ENCODE measurements at places on chromosomes 2 and 18.

- DNase-seq = no peak
These were observed 122.3 kb downstream of the CHST9 start for GRCh38 chr18:27062802-27063201.

DNA sequence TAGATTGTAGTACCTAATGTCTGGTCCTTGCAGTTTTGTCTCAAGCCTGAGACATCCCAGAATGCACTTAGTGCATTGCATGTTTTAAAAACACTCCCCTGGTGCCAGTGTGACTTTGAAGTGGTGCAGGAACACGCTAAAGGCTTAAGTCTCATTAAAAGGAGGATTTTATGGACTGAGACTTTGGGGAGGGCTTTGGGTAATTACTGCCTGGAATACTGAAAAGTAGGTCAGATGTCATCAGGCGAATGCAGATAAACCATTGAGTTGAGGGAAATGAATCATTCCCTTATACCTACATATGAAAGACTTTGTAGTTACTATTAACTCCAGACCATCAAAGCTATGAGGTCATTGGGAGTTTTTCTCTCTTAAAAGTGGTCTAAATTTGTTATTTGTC is 3.0 kb upstream of the OSBPL1A start:
- DNase-seq = no peak

GRCh38 chr2:30503695-30504052 is 56.6 kb downstream of the LCLAT1 start:
- DNase-seq = no peak

DNA sequence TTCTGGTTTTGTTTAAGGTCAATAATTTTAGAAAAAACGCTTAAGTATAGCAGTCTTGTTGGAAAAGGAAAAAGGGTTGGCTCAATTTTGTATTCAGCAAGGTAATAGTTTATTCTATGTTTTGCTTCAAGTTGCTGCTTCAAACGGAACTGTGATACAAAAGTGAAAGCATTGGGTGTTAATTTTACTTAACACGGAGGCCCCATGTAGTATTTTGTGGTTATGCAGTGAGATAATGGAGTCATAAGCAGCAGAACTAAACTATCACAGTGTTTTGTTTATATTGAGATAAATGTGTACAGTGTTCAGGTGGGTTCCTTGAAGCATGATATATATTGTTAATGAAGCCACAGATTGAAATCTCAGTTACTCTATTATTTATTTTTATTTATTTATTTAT is 67.0 kb upstream of the LYPD6B start:
- no peak for DNase-seq

Measured in activated naive CD4-positive, alpha-beta T cell treated with Interleukin-2 at 50 U/mL for 16 hours (primary cell).